ENCODE measurements at places on chromosomes 1 and 21.

DNA sequence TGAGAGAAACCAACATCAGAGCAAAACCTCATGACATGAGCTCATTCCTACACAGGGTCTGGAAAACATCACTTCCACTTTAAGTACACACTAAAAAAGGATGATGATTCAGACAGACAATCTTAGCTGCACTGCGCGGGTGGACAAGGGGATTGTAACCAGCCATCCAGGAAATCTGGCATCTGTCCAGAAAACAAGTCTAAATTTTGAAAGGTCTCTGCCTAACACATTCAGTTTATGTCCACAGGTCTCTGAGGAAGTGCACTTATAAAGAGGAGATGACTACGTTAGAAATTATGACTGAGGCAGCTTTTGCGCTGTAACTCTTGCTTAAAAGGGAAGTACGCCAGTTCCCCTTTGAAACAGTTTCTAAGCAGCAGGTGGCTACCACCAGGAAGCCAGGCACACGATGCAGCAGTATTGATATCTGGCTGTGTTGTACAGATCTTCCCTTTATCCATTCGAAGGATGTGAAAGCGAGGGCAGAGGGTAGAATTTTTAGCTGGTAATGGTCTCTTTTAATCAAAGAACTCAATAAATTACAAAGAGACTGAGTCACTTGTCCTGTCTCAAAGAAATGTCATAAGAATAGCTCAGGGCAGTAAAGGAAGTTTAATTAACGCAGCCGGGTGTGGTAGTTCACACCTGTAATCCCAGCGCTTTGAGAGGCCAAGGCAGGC lies 128.0 kb downstream of the SETD4 start:
- no peak for DNase-seq

DNA sequence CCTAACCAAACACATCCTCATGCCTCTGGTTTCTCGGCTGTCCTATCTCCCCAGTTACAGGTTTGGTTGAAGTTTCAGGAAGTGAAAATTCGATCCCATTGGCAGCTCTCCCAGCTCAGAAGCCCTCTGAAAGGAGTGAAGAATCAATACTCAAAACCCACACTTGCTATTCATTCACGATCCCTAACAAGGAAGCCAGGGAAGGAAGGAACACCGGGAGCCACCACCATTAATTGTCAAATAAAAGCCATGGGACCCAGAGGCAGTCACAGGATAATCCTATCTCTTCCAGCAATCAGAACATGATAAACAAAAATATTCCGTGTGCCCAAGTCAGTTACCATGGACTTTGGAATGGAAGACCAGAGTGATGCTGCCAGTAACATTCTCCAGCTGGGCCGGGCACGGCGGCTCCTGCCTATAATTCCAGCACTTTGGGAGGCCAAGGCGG lies 7.0 kb downstream of the TMPRSS2 start:
- DNase-seq = no peak

DNA sequence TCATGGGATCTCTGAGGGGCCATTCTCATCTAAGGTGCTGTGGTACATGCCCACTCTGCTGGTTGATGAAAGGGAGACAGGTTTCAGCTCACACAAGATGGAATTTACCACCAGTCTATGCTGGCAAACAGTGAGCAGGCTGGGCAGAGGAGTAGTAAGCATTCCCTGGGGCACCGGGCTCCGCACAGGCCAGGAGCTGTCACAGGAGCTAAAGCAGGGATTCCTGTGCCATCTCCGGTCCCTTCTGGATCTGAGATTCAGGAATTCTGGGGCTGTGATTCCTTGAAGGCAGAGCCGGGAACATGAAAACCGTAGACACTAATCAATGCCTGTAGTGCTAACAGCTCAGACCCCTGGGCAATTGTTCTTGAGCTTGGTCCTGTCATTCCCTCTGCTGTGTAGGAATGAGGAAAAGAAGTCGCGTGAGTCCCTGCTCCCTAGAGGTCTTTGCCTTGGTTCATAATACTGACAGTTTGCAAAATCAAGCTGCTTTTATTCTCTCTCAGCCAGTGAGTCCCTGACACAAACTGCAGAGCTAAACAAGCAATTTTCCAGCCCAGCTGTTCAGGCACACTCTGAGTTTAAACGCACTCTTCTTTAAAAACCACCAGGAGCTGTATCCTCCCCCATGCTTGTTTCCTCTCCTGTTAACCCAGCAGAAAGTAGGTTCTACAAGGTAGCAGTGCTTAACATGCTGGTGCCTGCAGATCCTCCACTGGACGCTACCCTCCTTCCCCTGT lies 52.5 kb downstream of the MDM4 start:
- DNase-seq = no peak

DNA sequence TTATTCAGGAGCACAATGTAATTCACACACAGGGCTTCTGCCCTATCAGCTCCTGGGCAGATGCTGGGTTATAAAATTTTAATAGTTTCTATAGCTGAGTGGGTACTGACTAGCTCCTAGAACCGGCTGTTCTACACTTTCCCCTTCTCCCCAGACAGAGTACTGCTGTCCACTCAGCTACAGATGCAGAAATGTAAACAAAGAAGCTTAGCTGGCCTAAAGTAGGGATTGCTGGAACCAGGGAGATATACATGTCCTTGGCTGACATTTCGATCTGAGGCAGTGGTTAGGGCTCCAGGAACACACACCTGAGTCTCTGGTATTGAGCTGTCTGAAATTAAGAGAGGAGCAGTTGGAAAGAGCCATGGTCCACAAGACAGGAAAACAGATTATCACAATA lies 211.5 kb upstream of the USP24 start:
- DNase-seq = no peak

- DNase-seq = no peak
Measured at GRCh38 chr1:208058267-208058666, 147.3 kb upstream of the CD34 start.

GRCh38 chr1:179709841-179710329 lies 33.2 kb upstream of the FAM163A start:
- DNase-seq = no peak

GRCh38 chr1:111509997-111510375 lies 6.6 kb upstream of the ADORA3 start:
- DNase-seq = no peak

DNA sequence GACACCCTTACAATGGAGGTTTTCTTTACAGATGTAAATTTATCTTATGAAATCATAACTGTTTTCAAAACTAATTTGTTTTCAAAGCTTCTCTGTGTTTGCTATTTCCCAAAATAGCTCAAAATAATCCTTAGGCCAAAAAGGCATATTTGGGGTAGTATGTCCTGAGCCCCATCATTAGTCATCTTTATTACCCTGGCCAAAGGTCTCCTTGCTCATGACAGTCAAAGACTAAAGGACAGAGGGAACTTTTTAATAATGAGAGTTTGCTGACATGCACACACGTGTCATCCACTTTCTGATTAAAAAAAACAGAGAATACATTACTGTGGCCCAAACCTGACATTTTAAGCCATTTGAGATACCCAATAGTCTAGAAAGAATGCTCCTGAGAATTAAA lies 221.9 kb upstream of the DUSP10 start:
- DNase-seq = no peak

DNA sequence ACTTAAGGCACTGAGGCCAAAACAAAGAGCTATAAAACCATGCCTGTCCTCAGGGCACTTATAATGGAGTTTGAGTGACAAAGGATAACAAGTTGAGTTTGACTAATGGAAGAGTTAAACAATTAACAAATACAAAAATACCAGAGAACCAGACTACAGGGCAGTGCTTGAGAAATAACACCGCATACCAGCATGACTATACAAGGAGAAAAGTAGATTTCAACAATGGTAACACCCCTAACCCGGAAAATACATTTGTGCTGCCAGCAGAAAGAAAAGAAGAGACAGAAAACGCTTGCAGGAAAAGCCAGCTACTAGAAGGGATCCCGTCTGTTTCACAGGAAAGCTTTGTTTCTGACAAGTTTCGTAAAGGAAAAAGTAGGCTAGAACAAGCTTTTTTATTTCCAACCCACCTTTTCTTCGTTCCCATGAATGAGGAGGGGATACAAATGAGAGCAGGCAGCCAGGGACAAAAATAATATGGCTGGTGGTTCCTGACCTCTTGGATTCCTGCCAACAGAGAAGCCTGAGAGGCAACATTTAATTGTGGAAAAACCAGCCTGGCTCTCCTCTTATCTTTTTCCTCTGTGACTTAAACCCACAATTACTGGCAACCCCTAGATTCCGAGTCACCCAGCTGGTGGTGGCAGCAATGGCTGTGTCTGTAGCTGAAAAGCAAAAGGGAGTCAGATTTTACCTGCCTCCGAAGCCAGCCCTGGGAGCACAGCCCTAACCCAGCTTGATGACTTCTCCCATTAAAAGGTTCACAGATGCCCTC lies 56.5 kb downstream of the WLS start:
- DNase-seq = no peak

GRCh38 chr1:228099331-228099732 lies 3.8 kb downstream of the C1orf35 start:
- DNase-seq = no peak

- DNase-seq = no peak
Measured at GRCh38 chr1:64811131-64811530, 66.3 kb downstream of the RAVER2 start.

- DNase-seq = no peak
Measured at GRCh38 chr1:25544243-25544764, 898 bp downstream of the LDLRAP1 start.

All from activated T-helper 1 cell treated with anti-CD3 and anti-CD28 coated beads, Interleukin-2, amount 50 U/mL, for 16 hours (primary cell).